ENCODE measurements at places on chromosomes 2 and 18.

DNA sequence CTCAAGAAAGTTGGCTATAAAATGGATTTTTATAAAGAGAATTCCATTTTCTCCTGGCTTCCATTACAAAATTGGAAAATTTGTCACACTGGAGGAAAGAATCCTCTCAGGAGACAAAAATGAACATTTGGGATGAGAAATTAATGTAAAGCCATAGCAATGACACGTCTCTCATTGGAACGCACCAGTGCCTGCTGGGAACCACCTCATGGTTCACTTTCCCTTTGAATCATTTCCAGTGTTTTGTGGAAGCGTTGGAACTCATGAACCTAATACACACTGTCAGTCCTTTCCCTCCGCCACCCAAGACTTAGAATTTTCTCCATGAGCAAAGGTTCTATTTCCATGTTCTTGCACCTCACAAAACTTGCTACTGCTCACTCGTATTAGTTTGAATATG lies 21.0 kb upstream of the NRP2 start:
- no peak for DNase-seq

GRCh38 chr2:219285373-219285735 lies 6.2 kb downstream of the DNAJB2 start:
- no peak for DNase-seq

GRCh38 chr18:56152551-56153310 lies 485.7 kb downstream of the TXNL1 start:
- no peak for DNase-seq

GRCh38 chr18:24073791-24074190 lies 59.2 kb downstream of the TTC39C start:
- no peak for DNase-seq

DNA sequence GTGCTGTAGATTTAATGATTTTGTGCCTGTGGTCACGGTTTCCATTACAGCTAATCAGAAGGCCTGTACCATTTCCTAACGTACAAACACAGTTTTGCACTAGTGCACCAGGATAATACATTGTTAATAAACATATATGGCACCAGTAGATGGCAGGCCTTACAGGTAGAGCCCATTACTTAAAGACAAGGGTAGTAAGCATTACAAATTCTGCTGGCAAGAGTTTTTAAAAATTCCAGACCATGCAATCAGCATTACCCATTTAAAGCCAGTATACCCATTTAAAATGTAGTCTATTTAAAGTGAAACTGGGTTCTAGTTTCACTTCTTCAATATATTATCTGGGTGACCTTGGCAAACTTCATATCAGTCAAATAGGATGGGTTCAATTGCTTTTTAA lies 224.2 kb downstream of the NUP35 start:
- no peak for DNase-seq

- no peak for DNase-seq
Observed at GRCh38 chr18:21164548-21165095, 53.0 kb upstream of the ROCK1 start.

DNA sequence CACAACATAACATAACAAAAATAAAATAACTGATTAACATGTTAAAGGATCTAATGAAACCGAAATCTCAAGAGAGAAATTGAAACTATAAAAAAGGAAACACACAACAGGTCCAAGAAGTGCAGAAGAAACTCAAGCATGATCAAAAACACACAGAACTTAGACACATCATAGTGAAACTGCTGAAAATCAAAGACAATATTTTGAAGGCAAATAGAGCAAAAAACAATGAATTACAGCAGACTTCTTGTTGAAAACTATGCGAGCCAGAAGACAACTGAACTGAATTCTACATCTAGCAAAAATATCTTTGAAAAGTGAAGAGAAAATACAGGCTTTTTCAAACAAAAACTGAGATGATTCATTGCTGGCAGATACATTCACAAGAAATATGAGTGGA lies 61.3 kb downstream of the UGP2 start:
- DNase-seq, result no peak

DNA sequence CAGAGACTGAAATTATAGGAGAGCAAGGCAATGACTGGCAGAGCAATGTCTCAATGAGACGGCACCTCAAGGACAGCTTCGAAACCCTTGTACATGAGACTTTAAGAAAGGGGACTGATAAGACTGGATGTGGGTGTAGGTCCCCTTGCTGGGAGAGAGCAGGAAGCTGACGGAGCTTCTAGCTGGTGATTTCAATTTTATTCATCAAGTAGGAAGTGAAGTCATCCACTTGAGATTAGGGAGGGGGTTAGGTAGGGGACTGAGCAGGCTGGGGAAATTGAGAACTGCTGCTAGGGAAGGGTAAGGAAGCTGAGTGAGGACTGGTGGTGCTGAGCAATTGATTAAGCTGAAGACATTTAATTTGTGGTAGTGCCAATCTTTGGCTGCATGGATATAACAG lies 99.5 kb upstream of the ITGB6 start:
- DNase-seq, result no peak

DNA sequence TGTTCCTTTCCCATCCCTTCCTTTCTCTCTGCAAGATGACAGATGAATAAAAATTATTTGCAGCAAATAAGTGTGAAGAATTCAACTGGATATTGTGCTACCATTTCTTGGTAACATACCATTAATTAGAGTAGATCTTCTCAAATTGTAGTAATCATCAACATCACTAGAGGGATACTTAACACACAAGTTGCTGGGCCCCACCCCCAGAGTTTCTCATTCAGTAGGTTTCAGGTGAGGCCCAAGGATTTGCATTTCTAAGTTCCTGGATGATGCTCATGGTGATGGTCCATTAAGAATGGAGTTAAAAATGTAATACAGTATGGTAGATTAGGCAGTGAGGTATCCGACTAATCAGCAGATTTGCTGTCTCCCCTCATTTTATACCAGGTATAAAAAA lies 594.0 kb downstream of the ERBB4 start:
- DNase-seq, result no peak

DNA sequence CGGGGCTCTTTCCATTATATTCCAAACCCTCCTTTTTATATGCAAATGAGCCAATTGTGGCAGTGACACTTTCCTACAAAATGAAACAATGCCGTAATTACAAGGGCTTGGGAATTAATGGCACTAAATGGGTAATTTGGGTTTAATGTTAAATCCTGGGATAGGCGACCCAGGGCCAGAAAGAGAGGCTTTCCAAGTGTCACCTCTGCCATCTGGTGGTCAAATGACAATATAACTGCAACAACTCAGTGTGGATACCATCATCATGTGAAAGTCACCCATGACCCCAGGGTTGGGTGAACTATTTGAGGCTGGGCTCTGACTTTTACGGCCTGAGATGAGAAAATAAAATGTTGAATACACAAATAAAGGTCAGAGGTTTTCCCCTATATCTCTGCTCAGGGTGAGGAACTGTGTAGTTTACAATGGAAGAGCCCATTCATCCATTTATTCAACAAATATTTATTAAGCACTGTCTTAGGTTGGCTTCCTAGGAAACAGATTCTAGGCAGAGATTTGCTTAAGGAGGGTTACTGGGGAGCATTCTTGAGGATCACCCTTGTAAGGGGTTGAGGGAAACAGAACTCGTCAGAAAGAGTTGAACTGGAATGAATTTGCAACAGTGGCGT lies 13.6 kb upstream of the THADA start:
- peak; percentile 20 for DNase-seq

- no peak for DNase-seq
Observed at GRCh38 chr2:2762913-2763312, 431.8 kb upstream of the MYT1L start.

DNA sequence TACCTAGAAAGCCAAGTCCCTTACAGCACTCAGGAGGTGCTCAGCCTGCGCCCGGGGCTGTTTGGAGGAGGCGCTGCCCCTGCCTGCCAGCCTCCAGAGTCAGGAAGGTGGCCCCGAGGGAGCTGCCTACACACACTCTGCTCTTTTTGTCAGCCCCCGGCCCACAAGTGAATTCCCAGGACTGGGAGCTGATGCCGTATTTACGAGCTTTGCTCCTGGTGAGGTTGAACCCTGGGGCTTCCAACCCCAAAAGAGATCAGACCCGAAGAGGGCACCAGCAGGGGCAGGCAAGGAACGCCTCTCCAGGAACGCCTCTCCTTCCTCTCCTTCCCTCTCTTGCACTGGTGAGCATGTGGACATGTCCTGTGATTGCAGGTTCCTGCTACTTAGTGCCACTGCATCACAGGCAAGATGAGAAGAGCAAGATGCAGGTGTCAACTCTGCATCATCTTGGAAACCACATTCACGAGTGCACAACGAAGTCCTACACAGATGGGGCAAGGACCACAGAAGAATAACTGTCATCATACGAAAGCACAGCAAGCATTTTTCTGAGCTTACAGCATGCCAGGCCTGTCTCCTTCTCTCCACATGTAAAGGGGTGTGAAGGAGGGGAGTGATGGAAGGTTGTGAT lies 126.7 kb downstream of the NDUFA10 start:
- no peak for DNase-seq

GRCh38 chr18:79624356-79625170 lies 55.0 kb upstream of the CTDP1 start:
- no peak for DNase-seq

- DNase-seq, result no peak
Observed at GRCh38 chr2:99845296-99845695, 297.1 kb downstream of the AFF3 start.

DNA sequence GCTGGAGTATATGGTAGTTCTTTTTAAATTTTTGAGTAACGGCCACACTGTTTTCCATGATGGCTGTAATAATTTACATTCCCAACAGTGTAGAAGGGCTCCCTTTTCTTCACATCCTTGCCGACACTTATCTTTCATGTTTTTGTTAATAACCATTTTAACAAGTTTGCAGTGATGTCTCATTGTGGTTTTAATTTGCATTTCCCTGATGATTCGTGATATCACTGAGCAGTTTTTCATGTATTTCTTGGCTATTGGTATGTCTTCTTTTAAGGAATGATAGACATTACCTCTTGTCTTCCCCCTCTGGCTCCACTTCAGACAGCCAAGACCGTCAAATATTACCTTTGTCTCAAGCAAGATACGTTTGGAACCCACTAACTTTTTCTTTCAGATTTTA lies 371.1 kb upstream of the NRP2 start:
- no peak for DNase-seq

- DNase-seq, result no peak
Observed at GRCh38 chr2:38123911-38124310, 48.0 kb upstream of the CYP1B1 start.

DNA sequence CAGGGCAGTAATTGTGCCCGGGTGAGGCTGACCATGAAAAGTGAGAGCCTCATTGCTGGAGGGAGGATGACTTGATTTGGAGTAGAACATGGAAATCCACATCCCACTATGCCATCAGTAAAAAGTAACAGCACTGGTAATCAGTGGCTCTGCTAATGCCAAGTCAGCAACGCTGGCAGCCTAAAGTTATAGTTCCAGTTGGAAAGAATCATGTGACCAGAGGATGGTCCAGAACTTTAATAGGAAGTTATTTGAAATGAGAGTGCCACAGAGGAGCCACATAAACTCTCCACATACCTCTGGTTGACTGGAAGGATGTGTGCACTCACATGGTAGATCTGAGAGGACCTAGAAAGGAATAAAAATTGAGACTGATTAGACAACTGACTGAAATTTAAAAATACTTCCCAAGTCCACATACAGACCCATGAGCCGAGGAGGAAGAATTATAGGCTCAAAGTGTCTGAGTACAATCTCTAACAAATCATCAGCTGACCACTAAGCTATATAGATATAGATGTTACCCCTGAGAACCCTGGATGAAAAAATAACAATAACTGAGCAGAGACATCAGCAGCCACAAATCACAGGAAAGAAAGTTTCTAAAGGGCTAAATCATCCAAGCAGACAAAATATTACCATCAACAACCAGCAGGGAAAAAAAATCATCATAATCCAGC lies 346.8 kb downstream of the STK39 start:
- no peak for DNase-seq

- DNase-seq, result no peak
Observed at GRCh38 chr2:149383340-149383739, 53.0 kb downstream of the LYPD6 start.

DNA sequence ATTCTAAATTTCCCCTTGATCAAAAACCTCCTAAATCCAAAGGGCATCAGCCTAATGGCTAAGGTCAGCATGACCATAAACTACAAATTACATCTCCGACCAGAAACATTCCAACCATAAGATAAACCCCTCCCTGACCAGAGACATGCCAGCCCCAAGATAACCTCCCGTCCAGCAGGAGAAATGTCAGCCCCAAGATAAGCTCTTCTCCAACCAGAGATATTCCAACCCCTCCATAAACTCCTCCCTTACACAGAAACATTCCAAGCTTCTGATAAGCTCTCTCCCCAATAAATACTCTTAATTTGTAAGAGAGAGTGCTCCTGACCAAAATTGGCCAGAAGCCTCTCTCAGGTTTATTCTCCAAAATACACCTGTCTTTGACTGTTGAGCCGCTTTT lies 274.0 kb downstream of the RNF152 start:
- DNase-seq, result no peak

GRCh38 chr2:194883711-194884110 lies 773.3 kb upstream of the SLC39A10 start:
- no peak for DNase-seq

- DNase-seq, result no peak
Observed at GRCh38 chr2:24762518-24762917, 30.7 kb downstream of the PTRHD1 start.

- no peak for DNase-seq
Observed at GRCh38 chr18:66497351-66497750, 106.5 kb downstream of the CDH19 start.

DNA sequence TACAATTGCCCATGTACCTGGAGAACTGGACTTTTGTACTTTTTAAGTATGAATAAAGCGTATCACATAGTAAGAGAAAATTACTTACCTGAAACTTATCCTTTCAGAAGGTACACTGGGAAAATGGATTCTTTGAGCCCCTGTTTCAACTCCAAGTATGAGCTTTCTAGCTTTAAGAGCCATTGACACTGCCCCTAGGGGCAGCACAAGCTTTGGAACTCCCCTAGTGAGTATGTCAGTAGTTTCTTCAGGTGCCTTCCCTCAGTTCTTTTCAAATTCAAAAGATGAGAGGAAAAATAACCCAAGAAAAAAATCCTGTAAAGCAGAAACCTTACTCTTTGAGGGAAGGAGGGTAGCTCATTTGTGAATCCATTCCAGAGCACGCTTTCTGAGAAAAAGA lies 124.1 kb downstream of the MEMO1 start:
- no peak for DNase-seq

- peak; percentile 66 for DNase-seq
Observed at GRCh38 chr2:85750587-85751575, 2.9 kb upstream of the ATOH8 start.

DNA sequence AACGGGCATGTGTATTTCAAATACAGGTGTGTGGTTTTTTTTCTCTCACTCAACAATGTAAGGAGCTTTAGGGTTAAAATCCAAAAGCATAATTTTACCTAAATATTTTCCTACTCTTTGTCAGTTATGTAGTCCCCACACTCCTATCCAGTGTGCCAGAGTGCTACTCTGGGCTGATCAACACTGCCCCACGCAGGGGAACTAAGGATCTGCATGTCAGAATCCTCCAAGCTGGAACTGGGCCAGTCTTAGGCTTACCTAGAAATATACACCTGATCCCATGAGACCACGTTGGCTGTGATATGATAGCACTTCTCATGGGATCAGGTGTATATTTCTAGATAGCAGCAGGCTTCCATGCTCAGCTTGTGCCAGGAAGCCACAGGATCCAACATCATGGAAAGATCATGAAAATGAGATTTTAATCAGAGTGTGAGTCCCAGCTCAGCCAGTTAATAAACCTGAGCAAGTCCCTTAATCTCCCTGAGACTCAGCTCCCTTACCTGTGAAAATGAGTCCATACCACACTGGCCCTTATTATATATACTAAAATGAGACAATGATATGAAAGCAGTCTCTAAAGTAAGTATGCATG lies 29.7 kb downstream of the CCDC141 start:
- DNase-seq, result peak; percentile 37

All from CD4-positive, alpha-beta T cell treated with Interleukin-1 beta for 1 hour (primary cell).